ENCODE measurements at places on chromosomes 1 and 21.

- DNase-seq: no peak
Observed at GRCh38 chr1:83845437-83846071, 153.4 kb downstream of the TTLL7 start.

DNA sequence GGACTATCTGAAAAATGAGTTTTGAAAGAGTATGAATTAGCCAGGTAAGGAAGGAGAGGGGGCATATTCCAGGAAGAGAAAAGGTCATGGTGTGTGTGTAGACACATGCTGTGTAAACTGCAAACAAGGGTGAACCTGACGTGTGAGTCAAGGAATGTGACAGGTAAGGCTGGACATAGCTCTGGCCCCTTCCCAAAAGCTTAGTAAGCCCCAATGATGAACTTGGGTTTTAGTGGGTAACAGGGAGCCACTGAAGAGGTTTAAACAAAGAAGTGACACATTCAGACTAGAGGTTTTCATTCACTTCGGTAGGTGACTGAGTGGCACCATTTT, 36.7 kb downstream of the EGLN1 start:
- DNase-seq: no peak

DNA sequence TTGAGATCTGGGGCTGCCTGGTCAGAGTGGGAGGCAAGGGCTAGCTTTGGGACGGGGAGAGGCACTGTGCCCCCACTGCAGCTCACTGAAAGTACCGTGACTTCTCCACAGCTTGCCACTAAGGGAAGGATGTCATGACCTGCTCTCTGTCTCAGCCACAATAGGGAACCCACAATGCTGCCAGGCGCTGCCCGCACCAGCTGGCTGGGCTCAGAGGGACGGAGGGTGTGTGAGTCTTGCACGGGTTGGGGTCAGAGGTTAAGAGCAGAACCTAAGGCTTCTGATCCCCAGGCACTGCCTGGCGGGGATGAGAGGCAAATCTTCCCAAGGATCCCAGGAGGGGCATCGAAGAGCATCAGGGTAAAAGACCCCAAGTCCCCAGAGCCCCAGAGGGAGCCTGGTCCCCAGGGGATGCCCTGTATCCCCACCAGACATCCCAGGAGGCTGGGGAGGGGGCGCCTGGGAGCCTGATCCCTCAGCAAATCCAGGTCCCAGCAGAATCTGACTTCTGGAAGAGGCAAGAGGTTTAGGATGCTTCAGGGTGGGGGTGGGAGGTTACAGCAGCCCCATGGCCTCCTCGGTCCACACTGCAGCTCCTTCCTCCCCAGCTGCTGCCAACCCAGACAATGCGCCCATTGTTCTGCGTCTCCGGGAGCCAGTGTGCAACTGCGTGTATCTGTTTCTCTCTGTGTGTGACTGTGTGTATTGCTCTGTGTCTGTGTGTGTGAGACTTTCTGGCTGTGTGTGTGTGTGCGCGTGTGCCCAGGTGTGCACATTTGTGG, 2.0 kb upstream of the MARCKSL1 start:
- DNase-seq: no peak

DNA sequence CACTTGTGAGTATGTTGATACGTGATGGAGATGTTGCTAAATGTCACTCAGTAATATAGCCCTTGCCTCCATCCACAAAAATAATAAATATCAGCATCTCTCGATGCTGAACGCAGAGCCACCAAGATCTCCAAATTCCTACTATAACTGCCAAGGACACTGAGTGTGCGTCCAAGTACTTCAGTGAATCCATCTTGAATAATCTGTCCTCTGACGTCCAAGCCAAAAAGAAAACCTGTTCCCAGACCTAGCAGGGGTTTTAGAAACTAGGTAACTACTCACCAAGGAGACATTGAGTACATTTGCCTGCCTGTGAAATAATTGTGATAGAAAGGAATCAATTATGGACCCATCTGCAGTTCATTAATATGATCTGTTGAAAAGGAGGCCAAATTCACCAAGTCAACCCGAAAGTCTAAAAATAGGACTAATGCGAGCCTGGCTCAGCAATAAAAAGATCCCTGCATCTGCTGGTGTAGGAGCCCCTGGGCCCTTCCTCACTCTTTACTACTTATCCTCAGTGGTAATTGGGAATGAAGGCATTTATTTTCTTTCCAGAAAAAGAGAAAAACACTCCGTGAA, 226.9 kb upstream of the IRF2BP2 start:
- DNase-seq: no peak

DNA sequence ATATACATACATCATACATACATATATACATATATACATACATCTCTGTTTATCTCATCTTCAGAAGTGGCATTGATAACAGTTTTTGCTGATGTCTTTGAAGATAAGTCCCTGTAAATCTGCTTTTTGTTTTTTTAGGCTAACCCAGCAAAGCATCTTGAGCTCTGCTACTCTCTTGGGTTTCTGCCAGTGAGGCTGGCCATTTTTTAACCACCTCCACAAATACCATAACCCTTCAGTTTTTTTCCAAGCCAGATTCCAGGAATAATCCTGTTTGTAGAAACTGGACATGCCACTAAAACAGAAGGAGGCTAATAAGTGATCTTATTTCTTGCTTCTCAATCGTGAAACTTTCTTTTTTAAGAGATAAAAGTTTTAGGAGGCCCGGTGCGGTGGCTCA, 21.6 kb downstream of the SDHC start:
- no peak for DNase-seq

DNA sequence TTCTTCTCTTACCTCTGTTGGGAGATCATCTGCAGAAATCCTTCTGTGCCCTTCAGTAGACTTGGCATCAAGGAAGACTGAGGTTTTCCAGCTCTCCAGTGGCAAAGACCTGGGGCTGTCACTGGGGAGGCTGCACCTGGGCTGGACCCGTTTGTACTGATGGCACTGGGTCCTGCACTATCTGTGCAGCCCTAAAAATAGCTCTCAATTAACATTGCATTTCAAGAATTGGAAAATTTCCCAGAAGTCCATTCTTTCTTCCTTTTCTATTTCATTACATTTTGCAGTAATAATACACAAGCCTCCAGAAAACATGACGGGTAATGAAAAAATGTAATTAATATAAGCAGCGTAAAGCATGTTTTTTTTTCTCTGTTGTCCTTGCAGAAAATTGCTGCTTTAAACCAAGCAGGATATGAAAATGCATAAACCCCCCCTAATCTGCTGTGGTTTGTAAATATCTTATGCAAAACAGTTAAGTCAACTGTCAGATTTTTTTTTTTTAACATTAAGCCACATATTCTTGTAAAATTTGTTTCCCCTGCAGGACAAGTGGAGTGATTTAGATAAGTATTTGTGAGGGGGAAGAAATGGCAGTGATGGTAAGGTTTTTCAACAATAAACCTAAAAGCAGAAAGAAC, 64.9 kb downstream of the LMO4 start:
- no peak for DNase-seq

DNA sequence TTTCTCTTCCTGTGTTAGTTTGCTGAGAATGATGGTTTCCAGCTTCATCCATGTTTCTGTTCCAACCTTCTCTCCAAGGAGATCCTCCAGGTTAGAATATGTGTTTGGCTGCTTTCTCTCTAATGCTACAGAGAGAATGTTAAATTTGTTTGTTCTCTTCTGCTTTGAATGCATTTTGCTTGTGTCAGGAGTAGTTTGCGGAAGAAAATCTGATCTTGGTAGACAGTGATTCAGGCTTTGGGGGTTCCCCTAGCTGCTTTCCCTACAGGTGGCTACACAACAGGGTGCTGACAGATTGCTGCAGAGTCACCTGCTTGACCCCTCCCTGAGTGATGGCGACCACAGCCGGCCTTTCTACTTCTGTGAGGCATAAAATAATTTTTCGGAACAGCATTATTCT, 41.8 kb downstream of the MACO1 start:
- no peak for DNase-seq

GRCh38 chr1:114756009-114756892, 1.5 kb downstream of the CSDE1 start:
- DNase-seq: no peak

DNA sequence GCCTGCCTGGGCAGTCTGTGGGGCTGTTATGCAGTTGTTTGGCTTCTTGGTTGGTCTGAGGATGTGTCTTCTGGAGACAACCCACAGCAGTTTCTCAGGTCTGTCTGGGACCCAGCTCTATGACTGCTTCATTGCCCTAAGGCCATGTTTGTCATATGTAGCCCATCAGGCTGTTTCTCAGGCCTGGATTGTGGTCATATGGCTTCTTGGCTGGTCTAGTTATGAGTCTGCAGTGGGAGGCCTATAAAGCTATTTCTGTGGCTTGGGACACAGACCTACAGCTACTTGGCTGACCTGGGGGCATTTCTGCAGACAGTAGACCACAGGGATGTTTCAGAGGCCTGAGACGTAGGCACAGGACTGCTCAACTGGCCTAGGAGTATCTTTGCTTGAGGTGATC, 41.5 kb downstream of the CHIA start:
- no peak for DNase-seq

DNA sequence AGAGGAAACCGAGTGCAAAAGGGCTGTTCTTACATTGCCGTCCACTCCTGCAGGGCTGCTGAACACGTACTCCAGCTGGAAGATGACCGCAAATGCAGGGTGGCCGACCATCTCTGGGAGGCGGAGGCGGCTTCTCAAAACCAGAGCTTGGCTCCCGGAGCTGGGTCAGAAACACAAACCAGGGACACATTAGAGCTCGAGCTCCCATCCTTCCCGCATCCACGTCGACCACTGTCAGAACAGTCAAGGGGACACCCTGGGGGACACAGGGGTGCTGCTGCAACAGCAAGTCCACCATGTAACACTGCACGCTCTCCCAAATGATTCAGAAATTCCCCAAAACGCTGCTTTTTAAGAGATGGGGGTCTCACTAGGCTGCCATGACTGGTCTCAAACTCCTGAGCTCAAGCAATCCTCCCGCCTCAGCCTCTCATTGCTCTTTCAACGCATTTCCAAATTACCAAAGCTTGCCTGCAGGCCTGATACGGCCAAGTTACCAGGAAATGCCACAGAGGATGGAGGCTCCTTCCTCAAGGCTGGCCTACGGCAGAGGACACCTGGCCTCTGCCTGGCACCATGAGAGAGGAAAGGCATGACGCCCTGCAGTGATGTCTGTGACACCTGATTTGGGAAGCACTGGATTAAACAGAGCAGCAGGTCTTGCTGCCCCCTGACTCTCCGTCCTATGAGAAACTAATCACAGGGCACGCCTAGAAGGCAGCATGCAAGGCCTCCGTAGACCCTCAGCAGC, 45.0 kb downstream of the NPHP4 start:
- no peak for DNase-seq

- no peak for DNase-seq
Observed at GRCh38 chr1:118997225-118997624, 9.1 kb upstream of the TBX15 start.

DNA sequence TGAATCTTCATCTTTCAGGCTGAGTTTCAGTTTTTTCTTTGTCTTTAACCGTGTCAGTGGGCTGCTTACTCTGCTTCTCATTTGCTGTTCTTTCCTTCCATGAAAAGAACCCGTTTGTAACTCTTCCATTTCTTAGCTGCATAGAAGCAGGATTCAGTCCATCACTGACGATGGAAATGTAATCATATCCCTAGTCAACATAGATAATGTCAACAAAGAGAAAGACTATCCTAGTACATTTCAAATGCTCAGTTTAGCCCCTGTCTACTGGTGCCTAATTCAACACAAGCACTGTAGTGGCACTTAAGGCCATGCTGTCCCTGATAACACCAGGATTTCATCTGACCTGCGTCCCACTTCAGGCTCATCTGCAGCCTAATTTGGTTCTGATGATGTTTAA, 376 bp downstream of the GBP1 start:
- DNase-seq: no peak

GRCh38 chr1:21305900-21306189, 15.6 kb upstream of the ECE1 start:
- no peak for DNase-seq

- DNase-seq: peak; percentile 73
Observed at GRCh38 chr1:66532798-66533783, 862 bp upstream of the SGIP1 start.

DNA sequence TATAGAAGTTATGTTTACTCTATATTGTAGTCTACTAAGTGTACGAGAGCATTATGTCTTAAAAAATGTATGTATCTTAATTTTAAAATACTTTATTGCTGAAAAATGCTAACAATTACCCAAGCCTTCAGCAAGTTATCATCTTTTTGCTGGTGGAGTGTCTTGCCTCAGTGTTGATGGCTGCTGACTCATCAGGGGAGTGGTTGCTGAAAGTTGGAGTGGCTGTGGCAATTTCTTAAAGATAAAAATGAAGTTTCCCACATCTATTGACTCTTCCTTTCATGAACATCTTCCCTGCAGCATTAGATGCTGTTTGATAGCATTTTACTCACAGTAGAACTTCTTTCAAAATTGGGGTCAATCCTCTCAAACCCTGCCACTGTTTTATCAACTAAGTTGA, 95.8 kb downstream of the CDC7 start:
- no peak for DNase-seq

- peak; percentile 72 for DNase-seq
Observed at GRCh38 chr1:7117399-7118281, 332.4 kb downstream of the CAMTA1 start.

DNA sequence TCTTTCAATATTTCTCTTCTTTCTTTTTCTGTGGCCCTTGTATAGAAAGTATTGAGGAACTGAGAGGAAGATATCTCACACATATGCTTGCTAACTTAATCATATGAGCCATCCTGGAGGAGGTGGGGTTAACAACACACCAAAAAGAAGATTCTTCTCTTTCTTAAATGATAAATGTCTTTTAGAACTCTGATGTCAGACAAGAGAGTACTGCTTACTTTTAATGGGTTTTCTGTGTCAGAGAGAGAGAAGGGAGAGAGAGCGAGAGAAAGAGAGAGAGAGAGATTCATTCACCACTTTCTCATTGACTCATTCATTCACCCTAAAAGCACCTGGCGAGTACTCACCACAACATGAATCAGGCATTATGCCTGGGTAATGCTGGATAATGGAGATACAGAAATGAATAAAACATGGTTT, 250.3 kb upstream of the SGIP1 start:
- DNase-seq: no peak

GRCh38 chr1:84352298-84353106, 45.8 kb upstream of the DNASE2B start:
- DNase-seq: no peak

GRCh38 chr1:30313584-30313983, 409.8 kb downstream of the MATN1 start:
- no peak for DNase-seq

- DNase-seq: no peak
Observed at GRCh38 chr21:19076031-19076430, 672.4 kb upstream of the TMPRSS15 start.

- DNase-seq: no peak
Observed at GRCh38 chr1:206921772-206922265, at the start of gene FCMR. Gene FCMR (minus strand): TSS chr1:206921941. CDS start chr1:206921854, 87 bp downstream.

GRCh38 chr1:153679337-153680119, 1.0 kb downstream of the NPR1 start:
- DNase-seq: no peak

GRCh38 chr1:16961297-16962133, 18.9 kb downstream of the MFAP2 start:
- DNase-seq: no peak

DNA sequence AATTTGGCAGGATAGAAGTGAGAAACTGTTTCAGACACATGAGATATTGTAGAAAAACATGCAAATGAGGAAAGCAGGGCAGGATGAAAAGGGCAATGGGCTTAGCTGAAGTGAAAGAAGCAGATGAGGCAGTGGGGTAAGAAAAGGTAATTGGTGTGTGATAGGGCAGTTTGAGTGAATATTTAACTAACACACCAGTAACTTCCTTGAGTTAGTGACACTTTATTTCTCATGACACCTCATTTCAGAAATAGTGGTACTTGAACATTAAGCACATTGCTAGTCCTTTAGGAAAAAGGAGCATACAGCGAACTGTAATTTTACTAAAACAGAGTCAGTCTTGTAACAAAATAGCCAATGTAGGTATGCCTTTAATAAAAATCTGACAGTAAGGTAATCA, 415.0 kb downstream of the DPYD start:
- DNase-seq: no peak

All from AG08396 (cell line).